ENCODE measurements at places on chromosomes 6 and 20.

DNA sequence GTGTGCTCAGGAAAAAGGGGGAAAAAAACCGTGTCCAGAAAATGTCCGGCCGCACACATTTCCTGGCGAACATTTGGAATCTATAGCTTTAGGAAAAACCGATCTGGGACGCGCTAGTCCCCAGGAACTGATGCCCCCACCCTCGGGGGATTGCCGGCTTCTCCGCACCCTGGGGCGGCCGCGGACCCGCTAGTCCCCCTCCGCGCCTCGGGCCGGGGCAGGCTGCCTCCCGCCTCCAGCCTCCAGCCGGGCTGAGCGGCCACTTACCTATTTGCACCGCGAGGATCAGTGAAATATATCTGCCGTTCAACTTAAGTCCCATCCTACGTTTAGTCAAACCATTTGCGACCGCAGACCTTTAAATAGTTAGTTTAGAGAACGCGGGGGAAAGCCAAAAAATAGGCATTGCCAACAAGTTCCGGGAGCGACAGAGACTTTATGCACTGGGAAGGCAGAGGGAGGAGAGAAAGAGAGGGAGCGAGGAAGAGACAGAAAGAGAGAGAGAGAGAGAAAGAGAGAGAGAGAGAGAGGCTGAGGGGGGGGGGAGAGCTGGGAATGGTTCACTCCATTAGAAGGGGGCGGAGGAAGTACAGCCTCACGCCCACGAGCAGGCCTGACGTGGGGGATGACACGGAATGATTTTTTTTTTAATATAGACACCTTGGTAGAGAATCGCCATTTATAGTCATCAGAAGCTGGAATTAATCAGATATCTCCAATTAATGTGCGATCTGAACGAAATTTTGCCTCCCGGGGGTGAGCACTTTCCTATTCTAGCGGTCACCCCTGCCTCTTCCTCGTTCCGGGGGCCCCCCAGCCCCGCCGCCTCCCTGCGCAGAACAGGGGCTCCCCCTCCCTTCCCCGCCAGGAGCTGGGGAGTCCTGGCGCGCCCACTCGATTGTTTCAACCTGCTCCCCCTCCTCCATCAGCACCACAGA is at the start of gene NRN1:
Gene NRN1 (minus strand): TSS at position 498 of the 938 bp plus-strand sequence. CDS start 176 bp downstream, at position 322.
- DNase-seq: no peak

- no peak for DNase-seq
Measured at GRCh38 chr20:22020201-22020600, 314.7 kb downstream of the PAX1 start.

- DNase-seq: no peak
Measured at GRCh38 chr6:40490508-40490907, 96.7 kb downstream of the LRFN2 start.

DNA sequence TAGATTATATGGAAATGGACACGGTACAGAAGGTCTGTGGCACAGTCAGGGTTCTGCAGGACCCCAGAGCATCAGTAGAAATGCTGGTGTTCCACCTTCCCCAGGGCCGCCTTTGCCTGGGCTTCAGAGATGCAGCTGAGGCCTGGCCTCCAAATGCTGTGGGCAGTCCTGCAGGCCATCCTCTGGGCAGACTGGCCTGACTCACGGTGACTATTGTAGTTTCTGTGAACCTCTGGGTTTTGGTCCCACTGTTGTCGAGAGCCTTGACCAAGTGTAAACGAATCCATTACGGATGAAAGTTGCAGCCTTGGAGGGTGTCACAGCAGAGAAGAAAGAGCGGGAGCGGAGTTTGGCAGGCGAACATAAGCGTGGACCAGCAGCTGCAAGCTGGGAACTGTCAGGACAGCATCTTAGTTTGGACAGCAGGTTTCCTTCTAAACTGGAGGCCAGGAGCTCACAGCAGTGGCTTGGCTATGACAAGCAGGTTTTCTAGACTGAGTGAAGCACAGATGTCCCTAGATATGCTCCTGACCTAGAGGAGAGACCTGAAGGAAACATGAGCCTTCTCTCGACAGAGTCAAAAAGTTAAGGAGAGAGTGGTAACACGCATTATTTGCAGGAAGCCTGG is 46.2 kb upstream of the BCLAF1 start:
- no peak for DNase-seq

GRCh38 chr6:31952140-31952805 is 6.4 kb downstream of the CFB start:
- DNase-seq: no peak

- no peak for DNase-seq
Measured at GRCh38 chr20:38601216-38602184, at the start of gene ARHGAP40. Gene ARHGAP40 (plus strand): TSS chr20:38601809.

DNA sequence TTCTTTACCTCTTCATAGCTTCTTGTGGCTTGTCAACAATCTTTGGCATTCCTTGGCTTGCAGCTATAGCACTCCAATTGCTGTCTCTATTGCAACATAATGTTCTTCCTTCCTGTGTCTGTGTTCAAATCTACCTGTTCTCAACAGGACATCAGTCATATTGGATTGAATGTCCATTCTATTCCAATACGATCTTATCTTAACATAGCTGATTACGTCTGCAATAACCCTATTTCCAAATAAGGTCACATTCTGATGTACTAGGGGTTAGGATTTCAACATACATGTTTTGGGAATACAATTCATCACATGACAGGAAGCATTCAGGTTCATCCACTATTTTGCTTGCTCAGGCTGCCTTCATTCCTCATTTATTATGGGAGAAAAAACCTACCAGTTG is 684.4 kb upstream of the CITED2 start:
- DNase-seq: no peak

GRCh38 chr6:137089305-137089704 is 44.5 kb upstream of the IL20RA start:
- no peak for DNase-seq

GRCh38 chr6:128350416-128351254 is 169.8 kb downstream of the PTPRK start:
- DNase-seq: no peak

DNA sequence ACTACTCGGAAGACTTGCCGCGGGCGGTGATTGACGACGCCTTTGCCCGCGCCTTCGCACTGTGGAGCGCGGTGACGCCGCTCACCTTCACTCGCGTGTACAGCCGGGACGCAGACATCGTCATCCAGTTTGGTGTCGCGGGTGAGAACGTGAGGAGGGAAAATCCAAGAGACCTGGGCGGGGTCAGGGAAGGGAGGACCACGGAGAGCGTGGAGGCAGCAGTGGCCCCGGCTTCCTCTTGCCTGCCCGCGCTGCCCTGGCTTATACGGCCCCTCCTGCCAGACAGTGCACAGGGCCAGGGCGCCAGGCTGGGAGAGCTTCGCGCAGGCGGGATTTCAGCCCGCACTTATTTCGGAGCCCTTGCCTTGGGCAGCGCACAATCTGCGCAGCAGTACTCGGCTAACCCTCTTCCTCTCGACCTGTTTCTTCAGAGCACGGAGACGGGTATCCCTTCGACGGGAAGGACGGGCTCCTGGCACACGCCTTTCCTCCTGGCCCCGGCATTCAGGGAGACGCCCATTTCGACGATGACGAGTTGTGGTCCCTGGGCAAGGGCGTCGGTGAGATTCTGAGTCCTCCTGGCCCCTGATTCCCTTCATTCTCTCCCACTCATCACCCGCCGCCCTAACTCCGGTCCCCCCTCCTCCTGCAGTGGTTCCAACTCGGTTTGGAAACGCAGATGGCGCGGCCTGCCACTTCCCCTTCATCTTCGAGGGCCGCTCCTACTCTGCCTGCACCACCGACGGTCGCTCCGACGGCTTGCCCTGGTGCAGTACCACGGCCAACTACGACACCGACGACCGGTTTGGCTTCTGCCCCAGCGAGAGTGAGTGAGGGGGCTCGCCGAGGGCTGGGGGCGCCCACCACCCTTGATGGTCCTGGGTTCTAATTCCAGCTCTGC is 2.0 kb downstream of the MMP9 start:
- no peak for DNase-seq

- no peak for DNase-seq
Measured at GRCh38 chr6:169274781-169275180, 21.1 kb upstream of the THBS2 start.

- no peak for DNase-seq
Measured at GRCh38 chr6:137722749-137723272, 144.2 kb upstream of the TNFAIP3 start.

DNA sequence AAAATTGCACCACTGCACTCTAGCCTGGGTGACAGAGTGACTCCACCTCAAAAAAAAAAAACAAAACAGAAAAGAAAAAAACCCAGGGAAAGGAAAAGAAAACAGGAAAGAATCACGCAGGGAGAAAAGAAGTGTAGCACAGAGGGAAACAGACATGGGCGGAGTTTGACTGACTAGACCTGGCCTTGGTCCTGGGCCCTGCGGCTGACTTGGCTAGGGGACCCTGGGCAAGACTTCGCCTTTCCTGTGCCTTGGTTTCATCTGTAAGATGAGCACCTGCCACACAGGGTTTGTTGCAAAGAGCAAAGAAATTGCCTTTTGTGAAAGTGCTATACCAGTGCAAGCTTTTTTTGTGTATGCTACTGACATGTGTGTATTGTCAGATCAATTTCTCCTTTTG is 71.3 kb upstream of the KCNG1 start:
- DNase-seq: no peak

DNA sequence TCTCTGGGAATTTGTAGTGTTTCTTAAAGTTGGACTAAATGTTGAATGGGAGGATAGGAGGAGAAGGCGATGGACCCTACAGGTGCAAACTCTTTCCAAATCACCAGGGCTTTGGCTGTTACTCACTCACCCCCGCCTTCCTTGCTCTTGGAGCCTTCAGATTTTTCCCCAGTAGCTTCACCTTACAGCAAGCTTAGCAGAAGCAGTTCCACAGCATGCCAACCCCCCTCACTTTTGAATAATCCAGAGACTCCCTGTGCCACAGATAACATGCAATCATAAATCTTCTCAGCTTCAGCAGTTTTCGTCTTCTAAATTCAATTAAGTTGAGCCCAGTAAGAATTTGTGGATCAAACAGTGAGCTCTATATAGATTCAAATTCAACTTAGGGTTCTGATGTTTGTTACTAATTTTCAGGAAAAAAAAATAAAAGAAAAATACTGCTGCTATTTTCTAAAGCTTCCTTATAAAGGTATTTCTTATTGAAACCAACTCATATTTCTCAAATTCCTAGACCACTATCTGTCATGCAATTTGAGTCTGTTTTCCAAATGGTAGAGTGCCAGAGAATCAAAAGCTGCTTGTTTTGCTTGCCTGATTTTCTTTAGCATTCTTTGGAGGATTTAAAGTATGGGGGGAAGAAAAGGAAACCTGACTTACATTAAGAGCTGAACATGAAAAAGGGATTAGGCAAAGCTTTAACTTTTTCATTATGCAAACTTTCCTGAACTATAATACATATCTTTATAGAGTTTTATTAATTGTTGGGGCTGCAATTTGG is 166.4 kb downstream of the EYA4 start:
- no peak for DNase-seq

- no peak for DNase-seq
Measured at GRCh38 chr20:18742841-18743240, 70.7 kb upstream of the SCP2D1 start.

GRCh38 chr6:21741221-21742109 is 147.9 kb downstream of the SOX4 start:
- no peak for DNase-seq

DNA sequence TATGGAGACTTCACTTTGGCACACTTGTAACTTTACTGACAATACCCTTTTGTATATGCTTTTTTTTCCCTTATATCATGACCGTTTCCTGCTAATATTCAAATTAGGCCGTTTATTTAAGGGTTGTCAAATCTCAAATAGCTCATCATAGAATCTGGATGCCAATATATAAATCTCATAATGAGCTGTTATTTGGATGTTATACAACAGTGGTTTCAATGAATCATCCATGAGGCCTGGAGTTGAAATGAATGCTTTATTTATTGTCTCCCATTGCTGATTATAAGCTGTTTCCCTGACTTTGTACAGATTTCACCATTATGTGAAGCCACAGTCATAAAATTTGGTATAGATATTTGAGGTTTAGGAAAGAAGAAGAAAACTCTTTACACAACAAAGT is 256.1 kb downstream of the PLCB1 start:
- DNase-seq: no peak

GRCh38 chr6:1729133-1729749 is 119.5 kb downstream of the FOXC1 start:
- DNase-seq: no peak

GRCh38 chr6:37204014-37204751 is 34.2 kb downstream of the PIM1 start:
- no peak for DNase-seq

- DNase-seq: no peak
Measured at GRCh38 chr20:22374678-22375590, 209.4 kb downstream of the FOXA2 start.

- DNase-seq: no peak
Measured at GRCh38 chr20:31845300-31845863, at the start of gene FOXS1. Gene FOXS1 (minus strand): TSS chr20:31845604. CDS start chr20:31845542, 62 bp downstream.

DNA sequence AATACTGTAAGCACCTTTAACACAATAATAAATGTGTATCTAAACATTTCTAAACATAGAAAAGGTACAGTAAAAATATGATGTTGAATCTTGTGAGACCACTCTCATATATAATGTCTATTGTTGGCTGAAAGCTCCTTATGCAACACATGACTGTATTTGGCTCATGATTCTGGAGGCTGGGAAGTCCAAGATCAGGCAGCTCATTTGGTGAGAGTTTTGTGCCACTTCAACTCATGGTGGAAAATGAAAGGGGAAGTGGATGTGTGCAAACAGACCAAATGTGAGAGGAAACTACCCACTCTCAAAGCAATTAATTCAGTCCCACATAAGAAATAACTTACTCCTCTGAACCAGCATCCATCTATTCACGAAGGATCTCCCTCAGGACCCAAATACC is 257.7 kb upstream of the OPRM1 start:
- no peak for DNase-seq

- no peak for DNase-seq
Measured at GRCh38 chr6:119986934-119987549, 637.5 kb upstream of the MAN1A1 start.

- no peak for DNase-seq
Measured at GRCh38 chr20:24366336-24367004, 103.0 kb upstream of the SYNDIG1 start.

- DNase-seq: no peak
Measured at GRCh38 chr20:36819659-36820058, 46.1 kb upstream of the DSN1 start.

- DNase-seq: peak; percentile 52
Measured at GRCh38 chr20:50561379-50562078, 51.3 kb downstream of the PTPN1 start.

DNA sequence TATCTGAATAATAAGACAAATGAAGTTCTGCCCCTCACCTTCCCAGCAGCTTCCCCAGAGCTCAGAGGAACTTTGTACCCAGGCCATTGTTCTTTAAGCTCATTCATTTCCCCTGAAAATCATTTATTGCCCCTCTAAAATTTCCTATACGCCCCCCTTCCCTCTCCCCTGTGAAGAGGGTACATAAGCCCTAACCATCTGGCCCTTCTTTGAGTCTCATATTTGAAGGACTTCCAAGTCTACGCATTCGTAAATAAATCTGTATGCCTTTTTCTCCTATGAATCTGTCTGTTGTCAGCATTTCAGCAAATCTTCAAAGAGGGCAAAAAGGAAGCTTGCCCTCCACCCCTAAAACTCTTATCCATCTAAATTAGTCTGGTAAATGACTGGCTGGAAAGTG is 73.1 kb upstream of the DST start:
- no peak for DNase-seq

All from stimulated activated CD4-positive, alpha-beta T cell treated with anti-CD3 and anti-CD28 coated beads, Interleukin-4, amount 100 ng/mL, for 48 hours (primary cell).